Stromal cell of bone marrow (primary cell): ENCODE measurements at places on chromosomes 7 and 10.

- DNase-seq, result no peak
Observed at GRCh38 chr10:18261768-18262231, 121.6 kb downstream of the CACNB2 start.

DNA sequence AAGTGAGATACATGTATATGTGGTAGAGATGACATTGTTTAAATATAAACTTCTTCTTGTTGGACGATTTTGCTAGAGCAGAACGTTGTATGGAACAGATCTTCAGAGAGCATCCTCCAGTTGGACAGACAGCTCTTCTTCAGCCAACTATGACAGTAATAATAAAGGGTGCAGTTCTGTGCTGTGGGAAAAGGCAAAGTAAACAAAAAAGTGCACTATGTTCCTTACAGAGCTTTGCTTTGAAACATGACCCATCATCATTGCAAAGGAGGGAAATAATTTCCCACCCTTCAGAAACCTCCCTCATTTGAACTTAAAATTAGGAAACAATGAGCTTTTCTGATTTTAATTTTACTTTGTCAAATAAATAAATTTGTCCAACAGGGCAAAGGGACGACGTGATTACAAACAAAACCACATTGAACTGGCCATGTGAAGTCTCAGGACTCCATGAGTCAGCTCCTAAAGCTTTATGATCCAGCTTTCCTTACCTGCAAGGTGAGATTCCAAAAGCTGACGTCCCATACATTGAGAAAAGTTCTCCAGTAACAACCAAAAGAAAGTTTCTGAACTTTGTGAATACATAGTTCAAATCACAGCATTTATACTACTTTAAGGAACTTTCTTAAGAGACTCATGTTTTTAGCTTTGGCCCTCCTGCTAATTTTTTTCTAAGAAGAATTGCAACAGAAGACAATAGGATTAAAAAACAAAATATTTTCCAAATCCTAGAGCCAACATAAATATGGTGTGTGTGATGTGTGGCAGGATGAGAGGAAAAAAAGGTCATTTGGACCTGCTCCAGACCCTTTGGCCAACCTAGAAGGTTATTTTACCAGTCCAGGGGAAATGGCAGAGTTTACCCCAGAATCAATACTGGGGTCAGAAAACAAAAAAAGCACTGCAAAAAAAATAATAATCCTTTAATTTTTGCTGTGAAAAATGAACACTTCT, 565.4 kb upstream of the NRP1 start:
- DNase-seq, result no peak

GRCh38 chr10:57769298-57769697, 498.4 kb downstream of the IPMK start:
- DNase-seq, result no peak

DNA sequence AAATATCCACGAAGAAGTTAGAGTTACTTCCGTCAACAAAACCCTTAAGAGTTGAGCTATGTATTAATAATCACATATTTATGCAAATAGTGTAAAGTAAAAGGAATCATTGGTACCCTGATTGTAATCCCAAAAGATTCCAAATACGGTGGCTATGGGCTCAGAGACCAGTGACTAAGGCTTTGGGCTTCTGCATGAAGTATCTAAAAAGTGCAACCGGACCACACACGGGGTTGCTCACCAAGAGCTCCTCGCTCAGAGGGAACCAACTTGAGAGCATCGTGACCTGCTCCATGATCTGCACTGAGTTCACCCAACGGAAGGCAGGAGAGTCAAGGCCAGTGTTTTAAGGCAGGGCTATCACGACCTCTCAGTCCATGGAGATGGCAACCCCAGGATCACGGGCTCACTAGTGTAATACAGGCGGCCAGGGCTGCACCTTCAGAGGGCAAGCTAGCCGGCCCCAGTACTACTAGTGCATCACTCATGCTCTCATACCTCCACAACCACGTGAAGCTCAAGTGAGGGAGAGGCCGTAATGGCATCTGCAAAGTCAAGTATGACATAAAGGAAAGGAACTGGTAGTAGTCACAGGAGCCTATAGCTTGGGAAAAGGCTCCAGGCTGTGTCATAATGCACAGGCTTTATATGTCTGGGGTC, 77.1 kb upstream of the CAMK2B start:
- no peak for DNase-seq

- DNase-seq, result no peak
Observed at GRCh38 chr10:86188796-86189558, 177.6 kb downstream of the GRID1 start.

DNA sequence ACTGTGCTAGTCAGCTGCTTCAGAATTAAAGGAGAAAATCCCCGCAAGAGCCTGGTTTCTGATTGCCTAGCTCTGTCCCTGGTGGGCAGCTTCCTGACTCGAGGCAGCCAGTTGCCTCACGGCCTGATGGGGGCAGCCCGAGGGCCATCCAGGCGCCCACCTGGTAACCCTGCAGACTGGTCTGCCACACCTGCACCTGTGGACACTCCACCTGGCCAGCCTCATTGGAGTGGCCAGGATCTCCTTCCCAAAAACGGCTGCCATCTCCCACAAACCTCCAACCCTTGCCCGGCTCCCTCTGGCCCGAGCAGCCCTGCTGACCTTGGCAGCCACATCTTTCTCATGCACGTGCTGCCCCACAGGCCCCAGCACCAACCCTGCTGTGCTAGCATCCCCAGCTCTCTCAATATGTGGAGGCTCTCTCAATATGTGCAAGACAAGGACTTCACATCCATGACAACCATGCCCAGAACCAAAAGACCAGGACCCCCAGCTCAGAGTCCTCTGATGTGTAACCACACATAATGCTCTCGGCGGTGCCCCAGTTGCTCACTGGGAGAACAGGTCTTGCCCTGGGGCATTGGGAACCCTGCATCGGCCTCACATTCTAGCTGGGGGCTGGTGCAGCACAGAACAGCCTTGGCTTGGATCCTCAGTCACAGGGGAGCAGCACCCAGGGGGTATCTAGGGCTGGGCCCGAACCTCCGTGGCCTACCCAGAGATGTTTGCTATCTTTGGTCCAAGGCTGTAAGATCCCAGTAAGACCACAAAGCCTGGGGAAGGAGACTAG, 14.6 kb downstream of the DRGX start:
- no peak for DNase-seq

DNA sequence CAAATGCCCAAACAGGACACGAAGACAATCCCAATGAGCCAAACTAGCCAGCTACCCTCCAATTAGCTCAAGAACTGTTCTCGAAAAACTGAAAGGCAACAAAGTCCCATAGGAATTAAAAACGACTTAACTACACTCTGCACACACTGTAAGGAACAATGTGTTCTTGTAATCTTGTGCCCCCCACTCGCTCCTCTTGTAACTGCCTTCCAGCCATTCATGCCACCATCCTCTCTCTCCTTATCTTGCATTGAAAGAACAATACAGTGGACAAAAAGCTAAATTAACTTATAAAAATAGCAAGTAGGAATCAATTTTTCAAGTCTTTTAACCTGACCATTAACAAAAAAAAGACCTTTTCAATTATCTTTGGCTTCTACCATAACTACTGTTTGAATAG, 2.9 kb downstream of the CYTH3 start:
- DNase-seq, result no peak

- no peak for DNase-seq
Observed at GRCh38 chr10:14196113-14196512, 134.6 kb downstream of the FRMD4A start.

DNA sequence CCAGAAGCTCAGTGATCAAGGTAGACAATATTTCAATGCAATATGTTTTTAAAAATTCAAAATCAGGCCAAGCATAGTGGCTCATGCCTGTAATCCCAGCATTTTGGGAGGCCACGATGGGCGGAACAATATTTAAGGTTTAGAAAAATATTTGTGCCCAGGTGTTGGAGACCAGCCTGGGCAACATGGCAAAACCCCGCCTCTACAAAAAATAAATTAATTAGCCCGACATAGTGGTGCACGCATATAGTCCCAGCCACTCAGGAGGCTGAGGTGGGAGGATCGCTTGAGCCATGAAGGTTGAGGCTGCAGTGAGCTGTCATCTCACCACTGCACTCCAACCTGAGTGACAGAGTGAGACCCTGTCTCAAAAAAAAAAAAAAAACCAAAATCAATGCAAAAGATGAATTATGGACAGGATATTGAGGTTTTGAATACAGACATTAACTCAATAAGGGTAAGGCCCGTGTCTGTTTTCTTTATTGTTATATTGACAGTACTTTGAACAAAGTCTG, 913 bp upstream of the IFIT5 start:
- no peak for DNase-seq

DNA sequence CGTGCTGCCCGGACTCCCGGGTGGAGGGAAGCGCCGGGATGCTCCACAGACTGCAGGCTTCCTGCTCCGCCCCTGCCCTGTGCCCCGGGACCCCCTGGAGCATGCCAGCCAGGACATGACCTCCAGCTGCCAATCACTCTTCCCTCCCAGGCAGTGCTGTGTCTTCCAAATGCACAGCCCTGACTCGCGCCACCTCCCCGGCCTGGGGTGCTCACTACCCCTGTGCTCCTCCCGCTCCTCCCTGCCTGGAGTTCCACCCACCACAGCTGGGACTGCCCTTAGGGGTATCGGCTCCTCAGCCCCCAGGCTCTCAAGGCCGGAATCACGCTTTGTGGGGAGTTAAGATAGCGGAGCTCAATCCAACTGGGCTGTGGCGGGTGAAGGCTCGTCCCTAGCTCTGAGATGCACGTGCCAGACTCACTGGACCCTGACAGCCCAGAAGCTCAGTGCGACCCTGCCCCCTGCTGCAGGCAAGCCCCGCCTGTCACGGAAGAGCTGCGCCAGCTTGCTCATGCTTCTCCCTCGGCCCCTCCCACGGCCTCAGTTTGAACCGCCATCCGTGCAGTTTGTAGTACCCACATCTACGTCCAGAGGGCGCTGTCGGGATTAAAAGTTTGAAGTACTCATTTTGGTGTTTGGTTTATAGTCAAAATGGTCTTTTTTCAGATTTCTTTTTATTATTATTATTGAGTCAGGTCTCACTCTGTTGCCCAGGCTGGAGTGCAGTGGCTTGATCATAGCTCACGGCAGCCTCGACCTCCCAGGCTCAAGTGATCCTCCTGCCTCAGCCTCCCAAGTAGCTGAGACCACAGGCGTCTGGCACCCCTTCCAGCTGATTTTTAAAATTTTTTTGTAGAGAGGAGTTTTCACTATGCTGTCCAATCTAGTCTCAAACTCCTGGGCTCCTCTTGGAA, 142.5 kb upstream of the TCERG1L start:
- DNase-seq, result no peak

- no peak for DNase-seq
Observed at GRCh38 chr7:149809215-149809614, 29.0 kb upstream of the ZNF862 start.

DNA sequence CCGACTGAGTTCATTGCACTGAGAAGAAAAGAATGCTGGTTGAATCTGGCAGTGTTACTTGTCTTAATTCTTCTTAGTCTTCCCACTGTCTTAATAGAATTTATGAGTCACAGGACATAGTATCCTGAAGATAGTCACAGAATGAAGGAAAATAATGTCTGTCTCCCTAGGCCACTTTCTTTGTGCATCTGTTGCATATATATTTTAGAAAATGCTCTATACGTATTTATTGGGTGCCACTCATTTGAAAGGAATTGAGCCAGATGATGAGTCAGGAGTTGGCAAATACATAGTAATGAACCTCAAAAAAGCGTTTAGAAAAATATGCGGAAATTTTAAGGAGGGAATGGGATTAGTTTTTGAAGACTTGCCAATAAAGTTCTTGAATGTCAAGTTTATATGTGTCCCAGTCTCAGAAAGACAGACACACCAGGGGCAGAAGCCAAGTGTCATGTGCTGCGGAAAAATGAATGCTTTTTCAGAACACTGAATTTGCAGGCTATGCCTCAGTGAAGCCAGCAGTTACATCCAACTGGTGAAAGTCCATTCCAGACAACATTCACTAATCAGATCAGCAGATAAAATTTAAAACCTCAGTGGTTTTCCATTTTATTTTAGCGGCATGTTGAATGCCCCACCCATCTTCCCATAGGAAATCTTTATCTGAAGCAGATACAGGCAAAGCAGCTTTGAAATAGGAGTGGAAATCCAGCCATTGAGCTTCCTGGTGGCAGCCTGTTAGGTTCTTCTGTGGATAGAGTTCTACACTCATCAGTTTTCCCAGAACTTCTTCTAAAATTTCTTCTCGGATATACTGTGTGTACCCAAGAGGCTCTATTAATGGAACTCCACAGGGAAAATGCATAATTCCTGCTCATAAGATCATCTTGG, 308.4 kb downstream of the BICC1 start:
- no peak for DNase-seq

GRCh38 chr10:121281576-121281975, 316.7 kb downstream of the FGFR2 start:
- peak; percentile 6 for DNase-seq

DNA sequence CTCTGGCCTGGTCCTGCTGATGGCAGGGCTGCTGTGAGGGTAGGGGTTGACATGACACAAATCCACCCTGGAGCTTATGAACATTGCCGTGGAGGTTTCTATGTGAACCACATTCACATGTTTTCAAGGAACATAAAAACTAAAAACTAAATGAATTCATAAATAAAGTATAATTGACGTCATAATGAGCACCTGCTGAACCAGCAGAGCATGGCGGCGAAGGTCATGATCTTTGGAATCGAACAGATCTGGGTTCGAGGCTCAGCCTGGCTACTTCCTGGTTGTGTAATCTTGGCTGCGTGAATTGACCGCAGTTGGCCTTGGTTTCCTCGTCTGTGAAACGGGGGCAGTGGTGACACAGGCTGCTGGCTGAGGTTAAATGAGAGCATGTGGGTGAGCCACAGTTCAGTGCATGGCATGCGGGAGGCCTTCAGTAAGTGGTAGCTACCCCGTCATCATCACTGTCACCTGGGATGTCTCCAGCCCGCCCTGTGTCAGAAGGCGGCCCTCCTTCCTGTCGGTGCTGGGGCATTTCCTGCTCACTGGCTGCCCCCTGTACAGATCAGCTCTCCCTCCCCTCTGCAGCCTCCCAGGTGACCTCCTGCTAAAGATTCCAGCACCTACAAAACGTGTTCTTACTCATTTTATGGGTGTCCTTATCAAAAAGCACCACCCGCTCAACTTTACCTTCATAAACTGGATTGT, 190.3 kb upstream of the SHH start:
- no peak for DNase-seq

DNA sequence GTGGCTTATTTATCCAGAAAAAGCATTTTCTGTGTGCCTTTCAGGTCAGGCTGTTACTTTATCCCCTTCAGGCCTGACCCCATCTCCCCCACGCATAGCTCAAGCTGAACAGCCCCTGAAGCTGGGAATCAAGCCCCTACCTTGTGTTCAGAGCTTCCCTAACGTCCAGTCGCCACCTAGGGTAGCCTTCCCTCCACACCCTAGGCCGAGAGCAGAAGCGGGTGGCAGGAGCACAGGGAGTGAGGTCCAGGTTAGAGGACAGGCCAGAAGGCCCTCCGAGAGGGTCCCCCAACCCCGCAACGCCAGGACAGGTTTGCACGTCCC, 479 bp upstream of the SEMA4G start:
- DNase-seq, result no peak

- DNase-seq, result peak; percentile 41
Observed at GRCh38 chr10:3484306-3485056, 300.5 kb downstream of the KLF6 start.

GRCh38 chr7:54944179-54944578, 74.6 kb upstream of the EGFR start:
- peak; percentile 34 for DNase-seq

GRCh38 chr7:108145401-108145800, 15.2 kb upstream of the LAMB4 start:
- no peak for DNase-seq
